Activated T-helper 2 cell treated with anti-CD3 and anti-CD28 coated beads, Interferon-gamma antibody, Interleukin-2, Interleukin-4, amounts not matched to agents 10 μg/mL and 5 μg/mL and 100 μg/mL, durations not matched to agents 14 hours and 24 hours and 36 hours (primary cell): ENCODE measurements at places on chromosomes 4 and X.

- DNase-seq, result no peak
- H3K4me3 ChIP-seq, result no peak overlapping the region
- no peaks in the 10 kb centered on the region for H3K4me1 ChIP-seq
- no peaks in the 10 kb centered on the region for H3K36me3 ChIP-seq
- no peaks in the 10 kb centered on the region for H3K27me3 ChIP-seq
Observed at GRCh38 chr4:44038811-44039210, 409.8 kb downstream of the KCTD8 start.

DNA sequence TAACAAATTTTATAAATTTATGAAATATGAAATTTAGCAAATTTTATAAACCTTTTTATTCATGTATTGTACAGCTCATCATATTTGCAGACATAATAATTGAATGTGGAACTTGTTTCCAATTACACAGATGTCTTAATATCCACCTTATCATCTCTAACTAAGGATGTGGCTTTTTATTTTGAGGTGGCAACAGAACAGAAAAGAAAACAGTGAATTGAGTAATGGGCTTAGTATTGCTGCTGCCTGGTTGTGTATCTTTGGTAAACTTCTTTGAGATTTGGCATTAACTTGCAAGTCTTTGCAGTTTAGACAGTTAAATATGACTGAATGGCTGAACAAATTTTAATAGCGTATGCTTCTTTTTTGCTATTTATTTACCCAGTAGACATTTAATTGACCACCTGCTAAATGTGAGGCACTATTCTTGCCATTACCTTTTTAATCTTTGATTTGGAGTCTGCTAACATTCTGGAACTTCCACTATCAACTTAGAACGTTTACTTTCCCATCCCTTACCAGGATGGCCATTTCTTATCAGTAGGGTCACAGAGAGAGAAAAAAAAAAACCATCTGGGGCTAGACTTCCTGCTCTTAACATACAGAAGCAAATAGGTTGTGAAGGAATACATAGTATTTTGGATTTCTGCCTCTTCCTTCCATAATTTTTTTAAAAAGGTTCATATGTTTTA is 44.8 kb downstream of the CLCN3 start:
- peaks cover 30% of the 10 kb centered on the region for H3K4me1 ChIP-seq
- peaks cover 40% of the 10 kb centered on the region for H3K36me3 ChIP-seq
- peak overlapping the region; percentile 17 for H3K27ac ChIP-seq
- no peak for DNase-seq
- peak overlapping the region; percentile 38 for H3K4me3 ChIP-seq

DNA sequence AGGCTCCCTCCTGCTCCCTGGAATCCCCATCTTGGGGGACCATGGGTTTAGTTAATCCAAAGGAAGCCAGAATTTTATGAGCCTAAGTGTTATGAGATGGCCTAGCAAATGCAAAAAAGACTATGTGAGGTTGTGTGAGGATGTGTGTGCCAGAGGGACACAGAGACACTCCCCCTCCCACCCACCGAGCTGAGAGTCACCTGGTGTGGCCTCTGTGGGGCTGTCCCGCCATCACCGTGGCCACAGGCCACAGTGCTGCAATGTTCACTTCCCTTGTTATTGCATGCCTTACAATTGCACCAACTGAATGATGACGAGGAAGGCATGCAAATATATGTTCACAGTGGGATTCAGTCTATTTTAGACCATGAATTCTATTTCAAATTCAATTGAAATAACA is 601 bp upstream of the FGFBP2 start:
- DNase-seq, result no peak
- H3K27ac ChIP-seq, result no peak overlapping the region
- no peaks in the 10 kb centered on the region for H3K36me3 ChIP-seq

DNA sequence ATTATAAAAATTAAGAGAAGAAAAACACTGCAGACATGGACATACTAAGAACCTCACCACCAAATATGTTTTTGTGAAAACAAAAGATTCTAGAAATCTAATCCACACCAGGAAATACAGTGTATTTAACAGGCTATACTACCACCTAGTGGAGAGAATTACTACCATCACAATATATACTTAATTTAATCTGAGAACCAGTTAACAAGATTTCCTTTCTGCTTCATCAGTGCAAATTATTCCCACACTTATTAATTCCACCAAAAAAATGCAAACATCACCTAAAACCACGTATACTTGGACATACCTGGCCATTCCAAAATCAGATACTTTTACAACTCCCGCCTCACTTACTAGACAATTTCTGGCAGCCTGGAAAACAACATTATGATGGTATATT is 7.0 kb upstream of the TXK start:
- H3K36me3 ChIP-seq, result peaks cover 2% of the 10 kb centered on the region
- peaks cover 40% of the 10 kb centered on the region for H3K4me1 ChIP-seq
- H3K27me3 ChIP-seq, result no peaks in the 10 kb centered on the region
- H3K27ac ChIP-seq, result no peak overlapping the region

DNA sequence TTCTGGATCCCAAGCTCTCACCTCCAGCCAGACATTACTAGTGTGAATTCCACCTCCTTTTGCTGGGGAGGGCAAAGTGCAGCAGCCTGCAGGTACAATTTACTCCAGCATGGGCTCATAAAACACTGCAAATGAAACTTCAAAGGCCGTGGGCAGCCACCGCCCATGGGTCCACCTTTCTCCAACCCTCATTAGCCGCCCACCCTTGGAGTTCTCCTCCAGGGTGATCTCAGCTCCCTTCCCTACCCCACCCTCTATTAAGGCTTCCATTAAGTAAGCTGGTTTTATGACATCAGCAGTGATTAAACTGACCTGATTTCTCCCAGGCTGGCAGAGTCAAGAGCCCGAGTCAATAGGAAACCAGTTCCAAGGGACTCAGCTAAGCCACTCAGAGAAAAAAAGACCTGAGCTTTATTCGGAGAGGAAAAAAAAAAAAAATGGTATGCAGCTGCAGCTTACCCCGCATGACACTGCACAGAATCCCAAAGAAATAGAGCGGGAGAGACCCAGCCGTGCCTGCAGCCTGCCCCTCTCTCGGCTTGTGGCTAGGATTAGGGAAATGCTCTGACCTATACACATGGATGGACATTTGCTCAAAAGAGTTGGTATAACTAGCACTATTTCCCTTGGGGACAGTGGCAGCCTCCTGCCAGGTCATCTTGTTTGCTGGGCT is 319.6 kb downstream of the PTTG2 start:
- no peaks in the 10 kb centered on the region for H3K36me3 ChIP-seq
- H3K27me3 ChIP-seq, result peaks cover 3% of the 10 kb centered on the region
- peaks cover 2% of the 10 kb centered on the region for H3K4me1 ChIP-seq

GRCh38 chrX:124592744-124593143 is 246.4 kb downstream of the SH2D1A start:
- DNase-seq, result no peak
- no peak overlapping the region for H3K27ac ChIP-seq
- no peaks in the 10 kb centered on the region for H3K36me3 ChIP-seq
- no peaks in the 10 kb centered on the region for H3K27me3 ChIP-seq
- no peak overlapping the region for H3K4me3 ChIP-seq
- H3K4me1 ChIP-seq, result no peaks in the 10 kb centered on the region

DNA sequence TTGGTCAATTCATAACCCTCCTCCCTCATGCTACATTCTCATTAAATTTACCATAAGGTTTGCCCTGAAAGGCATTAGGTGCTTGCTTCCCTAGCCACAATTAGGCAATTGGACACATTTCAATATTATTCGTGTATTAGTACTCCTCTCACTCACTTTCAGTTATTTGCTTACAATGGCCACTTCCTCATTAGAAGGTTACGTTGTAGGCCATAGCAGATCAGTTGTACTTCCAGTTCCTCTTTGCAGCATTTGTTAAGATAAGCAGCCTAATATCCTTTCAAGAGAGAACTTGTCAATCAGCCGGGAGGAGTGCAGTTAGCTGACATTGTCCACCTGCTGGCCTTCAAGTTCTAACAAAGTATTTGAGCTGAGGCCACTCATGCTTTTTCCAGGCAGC is 1017.2 kb downstream of the PCDH7 start:
- no peak overlapping the region for H3K27ac ChIP-seq
- DNase-seq, result no peak
- no peaks in the 10 kb centered on the region for H3K36me3 ChIP-seq
- no peak overlapping the region for H3K4me3 ChIP-seq
